Thymus (tissue), 14 donors: ENCODE measurements at places on chromosomes 4 and X.

- no peak for DNase-seq
These were observed 29.6 kb downstream of the MCUB start for GRCh38 chr4:109589605-109590004.

- DNase-seq = no peak
These were observed 415.8 kb downstream of the STIM2 start for GRCh38 chr4:27276307-27277073.

GRCh38 chr4:178241601-178242118, 799.4 kb upstream of the AGA start:
- no peak for DNase-seq

DNA sequence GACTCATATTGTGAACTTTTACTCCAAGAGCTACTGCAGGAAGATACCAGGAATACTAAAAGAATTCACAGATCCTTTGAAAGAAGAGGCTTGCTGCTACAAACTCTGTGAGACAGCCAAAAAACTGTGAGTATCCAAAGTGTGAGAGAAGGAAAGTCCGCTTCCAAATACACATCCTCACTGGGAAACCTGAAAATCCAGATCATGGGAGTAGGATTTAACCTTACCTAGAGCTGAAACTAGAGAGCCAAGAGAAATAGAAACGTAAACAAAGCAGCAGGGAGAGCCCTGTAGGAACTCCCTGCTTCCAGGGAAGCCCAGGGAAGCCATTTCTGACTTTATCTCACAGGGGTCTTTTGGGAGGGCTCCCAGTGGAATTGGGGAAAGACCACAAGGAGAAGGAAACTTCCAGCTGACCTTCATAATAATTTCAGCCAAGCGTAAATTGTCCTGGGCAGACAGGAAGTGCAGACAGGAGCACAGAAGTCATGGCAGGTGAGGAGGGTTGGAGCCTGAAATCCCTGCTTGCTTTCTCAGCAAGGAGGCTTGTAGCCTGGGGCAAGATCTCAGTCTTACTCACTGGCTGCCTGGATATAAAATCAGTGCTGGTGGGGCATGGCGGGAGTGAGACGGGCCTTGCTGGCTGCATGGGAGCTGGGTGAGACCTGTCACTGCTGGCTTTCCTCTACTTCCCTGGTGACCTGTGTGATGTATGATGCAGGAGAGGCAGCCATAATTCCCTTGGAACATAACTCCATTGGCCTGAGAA, 26.2 kb upstream of the NFKB1 start:
- DNase-seq = no peak

GRCh38 chr4:159451006-159451405, 348.1 kb downstream of the RAPGEF2 start:
- no peak for DNase-seq

GRCh38 chr4:155656025-155656424, 10.6 kb upstream of the GUCY1A1 start:
- DNase-seq = no peak

DNA sequence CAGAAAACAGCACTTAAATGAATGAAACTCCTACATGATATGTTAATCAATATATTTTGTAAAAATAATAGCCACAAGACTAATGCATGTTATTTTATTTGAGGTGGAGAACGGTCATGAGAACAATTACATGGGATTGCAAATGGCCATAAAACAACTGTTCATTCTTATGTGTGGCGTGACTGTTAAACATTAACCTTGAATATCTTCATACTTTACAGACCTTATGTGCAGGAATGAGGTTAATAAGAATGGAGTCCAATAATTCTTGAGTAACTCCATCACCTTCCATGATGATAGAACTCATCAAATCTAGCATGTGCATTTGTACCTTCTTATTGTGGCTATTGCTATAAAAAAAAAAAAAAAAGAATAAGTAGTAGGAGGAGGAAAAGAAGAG, 55.3 kb downstream of the PDS5A start:
- no peak for DNase-seq

- no peak for DNase-seq
These were observed 545.3 kb upstream of the FAT1 start for GRCh38 chr4:187268940-187269339.

DNA sequence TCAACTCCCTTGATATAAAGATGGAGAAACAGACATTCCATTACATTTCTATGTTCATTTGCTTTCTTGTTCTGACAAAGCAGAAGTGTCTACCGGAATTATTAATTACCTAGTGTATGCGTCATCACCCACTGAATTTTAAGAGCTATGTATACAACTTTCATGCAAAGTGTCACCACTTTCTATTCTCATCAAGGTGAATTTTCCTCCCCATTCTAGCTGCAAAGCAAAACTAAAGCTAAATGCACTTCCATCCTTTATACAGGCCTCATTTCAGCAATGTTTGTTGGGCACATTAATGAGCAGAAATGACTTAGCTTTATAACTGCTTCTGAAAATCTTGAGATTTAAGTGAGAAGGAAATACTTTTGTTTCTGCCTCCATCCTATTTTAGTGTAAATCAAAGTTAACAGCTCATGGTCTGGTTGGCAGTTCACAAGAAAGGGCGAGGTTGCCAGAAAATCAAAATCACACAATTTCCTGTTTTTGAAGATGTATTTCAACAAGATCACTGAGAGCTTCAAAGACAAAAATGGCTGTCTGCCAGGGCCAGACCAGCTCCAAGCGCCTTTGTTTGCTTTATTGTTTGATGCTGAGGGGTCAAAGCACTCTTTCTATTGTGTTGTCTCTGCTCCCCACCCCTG, 7.2 kb upstream of the FAM9C start:
- DNase-seq = peak; percentile 64

- no peak for DNase-seq
These were observed 170.1 kb downstream of the WDFY3 start for GRCh38 chr4:84796394-84796793.
